Skeletal muscle cell (primary cell): ENCODE measurements at places on chromosomes 16 and 17.

- DNase-seq: no peak
Observed at GRCh38 chr16:66695935-66696668, 441 bp downstream of the CMTM4 start.

DNA sequence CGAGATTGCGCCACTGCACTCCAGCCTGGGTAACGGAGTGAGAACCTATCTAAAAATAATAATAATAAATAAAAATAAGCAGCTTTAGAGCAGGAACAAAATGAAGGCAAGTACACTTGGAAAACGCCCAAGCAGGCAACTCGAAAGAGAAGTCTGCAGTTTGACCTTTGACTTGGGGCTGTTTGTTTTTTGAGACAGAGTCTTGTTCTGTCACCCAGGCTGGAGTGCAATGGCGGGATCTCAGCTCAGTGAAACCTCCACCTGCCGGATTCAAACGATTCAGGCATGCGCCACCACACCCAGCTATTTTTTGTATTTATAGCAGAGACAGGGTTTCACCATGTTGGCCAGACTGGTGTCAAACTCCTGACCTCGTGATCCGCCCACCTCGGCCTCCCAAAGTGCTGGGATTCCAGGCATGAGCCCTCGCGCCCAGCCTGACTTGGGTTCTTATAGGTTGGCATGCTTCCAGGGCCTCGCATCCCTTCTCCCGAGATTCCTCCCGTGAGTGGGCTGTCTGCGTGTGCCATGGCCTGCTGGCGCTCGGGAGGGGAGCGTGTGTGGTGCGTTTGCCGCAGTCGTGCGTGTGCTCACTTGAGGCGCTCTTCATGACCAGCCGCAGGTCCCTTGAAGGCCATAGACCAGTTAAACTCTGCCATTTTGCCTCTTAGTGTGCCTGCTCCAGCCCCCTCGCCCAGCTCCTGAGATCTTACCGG, 18.4 kb upstream of the UBE2I start:
- no peak for DNase-seq

DNA sequence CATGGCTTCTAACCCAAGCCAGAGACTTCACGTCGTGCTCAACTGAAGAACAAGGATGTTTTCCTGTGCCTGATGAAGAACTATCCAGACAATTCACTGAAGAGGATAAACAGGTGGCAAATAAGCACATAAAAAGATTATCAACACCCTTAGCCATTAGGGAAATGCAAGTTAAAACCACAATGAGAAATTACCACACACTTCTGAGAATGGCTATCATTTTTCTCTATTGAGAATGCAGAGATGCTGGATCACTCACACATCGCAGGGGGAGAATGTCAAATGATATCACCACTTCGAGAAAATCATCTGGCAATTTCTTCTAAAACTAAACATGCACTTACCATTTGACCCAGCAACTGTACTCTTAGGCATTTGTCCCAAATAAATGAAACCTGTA, 162.8 kb downstream of the IRX3 start:
- no peak for DNase-seq

DNA sequence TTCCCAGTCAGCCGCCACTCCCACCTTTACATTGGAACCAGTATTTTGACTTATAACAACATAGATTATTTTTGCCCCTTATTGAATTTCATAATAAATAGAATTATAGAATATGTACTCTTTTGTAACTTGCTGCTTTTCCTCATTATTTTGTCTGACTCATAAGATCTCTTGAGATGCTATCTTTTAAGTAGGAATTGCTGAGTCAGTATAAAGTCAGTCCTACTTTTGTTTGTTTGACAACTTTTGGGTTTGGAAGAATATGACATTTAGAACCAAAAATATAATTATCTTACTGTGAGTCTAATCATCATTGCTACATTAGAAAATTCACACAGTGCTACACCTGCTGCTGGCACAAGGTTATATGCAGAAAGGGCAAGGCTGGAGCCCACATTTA, 69.7 kb downstream of the STXBP4 start:
- DNase-seq: no peak

GRCh38 chr16:81451753-81452680, 7.4 kb downstream of the CMIP start:
- no peak for DNase-seq

DNA sequence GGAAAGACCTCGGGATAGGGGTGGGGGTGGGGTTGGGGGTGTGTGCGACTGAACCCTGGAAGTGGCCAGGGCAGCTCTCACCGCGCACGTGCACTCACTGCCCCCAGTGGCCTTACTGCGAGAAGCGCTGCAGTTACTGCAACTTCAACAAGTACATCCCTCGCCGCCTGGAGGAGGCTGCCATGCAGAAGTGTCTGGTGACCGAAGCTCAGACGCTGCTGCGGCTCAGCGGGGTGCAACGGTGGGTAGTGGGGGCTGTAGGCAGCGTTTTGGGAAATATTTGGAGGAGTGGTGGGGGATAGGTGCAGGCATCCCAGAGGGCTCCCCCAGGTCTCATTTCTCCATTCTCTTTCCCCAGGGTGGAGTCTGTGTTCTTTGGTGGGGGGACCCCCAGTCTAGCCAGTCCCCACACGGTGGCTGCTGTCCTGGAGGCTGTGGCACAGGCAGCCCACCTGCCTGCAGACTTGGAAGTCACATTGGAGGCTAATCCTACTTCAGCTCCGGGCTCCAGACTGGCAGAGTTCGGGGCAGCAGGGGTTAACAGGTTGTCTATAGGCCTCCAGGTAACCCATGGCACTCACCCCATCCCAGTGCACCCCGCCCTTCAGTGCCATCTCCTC, 972 bp downstream of the RSAD1 start:
- DNase-seq: no peak

GRCh38 chr16:55479430-55480140, 587 bp downstream of the MMP2 start:
- DNase-seq: no peak

DNA sequence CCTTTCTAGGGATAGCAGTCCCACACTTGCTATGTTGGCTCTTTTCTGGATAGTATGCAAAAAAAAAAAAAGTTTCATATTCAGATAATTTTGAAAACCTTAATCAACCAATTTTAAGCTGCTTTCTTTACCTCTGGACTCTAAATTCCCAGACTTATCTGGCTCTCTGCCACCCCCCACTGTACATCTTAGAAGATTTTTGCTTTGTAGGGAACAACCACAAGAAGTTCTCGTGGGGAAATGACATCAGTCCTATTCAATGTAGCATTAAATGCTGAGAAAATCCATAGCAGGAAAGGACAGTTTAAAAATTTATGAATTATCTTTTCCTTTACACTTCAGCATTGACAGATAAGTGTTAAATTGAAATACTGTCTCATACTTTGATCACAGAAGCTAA, 562.7 kb upstream of the HSBP1 start:
- peak; percentile 18 for DNase-seq

DNA sequence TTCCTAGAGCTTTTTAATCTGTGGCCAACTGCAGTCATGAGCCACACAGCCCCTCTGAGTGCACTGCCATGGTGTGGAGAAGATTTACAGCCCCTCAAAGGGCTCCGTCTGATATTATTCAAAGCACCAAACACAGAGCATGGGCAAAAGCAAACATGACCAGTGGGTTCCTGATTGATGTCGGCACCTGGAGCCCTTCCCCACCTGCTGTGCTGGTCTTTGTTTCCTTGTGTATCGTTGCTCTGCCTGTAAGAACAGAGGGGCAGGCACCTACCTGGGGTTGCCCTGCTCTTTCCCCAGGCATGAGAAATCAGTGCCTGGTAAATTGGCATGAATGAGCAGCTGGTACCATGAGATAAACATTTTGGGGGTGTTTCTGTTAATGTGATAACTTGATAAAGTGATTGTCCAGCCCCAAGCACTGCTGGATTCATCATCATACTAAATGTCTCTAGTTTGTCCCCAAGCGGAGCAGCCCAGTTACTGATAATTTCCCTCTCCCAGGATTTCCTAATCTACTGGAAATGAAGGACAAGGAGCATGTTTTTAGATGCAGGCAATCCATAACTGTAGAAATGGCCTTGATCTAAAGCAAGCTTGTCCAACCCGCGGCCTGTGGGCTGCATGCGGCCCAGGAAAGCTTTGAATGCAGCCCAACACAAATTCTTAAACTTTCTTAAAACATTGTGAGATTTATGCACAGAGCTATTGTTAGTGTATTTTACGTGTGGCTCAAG, 5.0 kb upstream of the SPIRE2 start:
- no peak for DNase-seq

DNA sequence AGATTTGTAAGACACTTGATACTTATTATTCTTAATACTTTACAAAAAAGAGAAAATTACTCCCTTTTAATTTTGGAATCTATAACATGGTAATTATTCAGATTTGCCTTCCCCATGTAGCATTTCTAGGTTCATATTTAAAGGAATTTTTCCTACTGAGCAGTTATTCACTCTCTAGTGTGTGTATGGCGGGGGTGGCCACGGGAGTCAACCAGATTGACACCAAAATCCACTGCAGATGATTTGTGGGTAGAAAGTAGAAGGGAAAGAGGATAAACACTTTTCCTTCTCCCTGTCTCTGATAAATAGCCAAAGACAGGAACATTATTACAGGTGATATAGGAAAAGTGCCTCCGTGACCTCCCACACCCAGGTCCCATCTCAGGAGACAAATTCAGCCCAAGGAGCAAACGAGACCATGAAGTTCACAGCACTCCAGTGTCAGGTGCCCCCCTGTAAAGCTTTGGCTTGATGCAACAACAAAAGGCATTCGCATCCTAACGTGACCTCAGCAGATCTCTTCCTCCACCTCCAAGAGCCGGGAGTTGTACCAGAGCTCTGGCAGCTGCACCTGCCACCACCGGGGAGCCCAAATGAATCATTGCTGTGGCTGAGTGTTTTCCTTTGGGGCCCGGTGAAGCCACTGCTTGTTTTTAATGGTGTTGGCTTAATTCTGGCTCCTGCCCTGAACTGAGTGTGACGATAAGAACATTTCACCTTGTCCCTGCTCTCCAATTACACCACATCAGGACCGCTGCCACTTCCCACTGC, 92.7 kb upstream of the NOL11 start:
- DNase-seq: no peak

DNA sequence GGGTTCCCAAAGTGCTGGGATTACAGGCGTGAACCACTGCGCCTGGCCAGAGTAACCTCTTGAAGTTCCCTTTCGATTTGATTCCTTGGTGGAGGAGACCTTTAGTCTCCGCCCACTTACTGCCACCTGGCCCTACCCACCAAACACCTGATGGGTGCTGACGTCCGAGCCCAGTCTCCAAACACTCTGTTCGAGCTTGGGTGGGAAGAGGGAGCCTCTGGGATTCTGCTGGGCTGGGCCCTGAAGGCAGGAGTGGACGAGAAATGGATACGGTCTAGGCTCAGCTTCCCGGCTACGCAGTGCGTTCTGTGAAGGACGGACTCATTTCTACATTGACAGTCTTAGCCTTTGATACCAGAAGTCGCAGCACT, 870 bp upstream of the ITGA3 start:
- no peak for DNase-seq

DNA sequence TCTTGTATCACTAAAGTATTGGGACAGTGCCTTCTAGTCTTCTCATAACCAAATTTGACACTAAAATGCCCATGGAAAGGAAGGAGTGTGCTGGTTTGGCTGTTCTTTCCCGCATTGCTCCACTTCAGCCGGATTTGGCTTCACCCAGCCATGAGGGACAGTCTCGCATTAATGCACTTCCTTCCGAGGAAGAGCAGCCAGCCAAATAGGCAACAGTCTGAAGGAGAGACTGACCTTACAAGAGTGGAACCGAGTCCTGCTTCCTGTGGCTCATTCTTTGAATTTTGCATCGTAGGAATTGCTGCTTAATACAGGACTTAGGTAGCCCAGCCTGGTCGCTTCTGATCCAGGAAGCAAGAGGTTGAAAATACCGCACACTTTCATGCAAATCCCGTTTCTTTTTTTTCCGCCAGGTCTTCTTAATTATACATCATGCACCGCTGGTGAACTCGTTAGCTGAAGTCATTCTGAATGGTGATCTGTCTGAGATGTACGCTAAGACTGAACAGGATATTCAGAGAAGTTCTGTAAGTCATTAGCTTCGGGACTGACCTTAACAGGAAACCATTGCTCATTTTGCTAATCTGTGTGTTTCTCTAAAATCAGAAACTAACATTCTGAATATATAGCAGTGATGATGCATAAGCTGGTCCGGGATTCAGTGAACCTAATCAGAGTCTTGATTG, 38.2 kb downstream of the CLEC16A start:
- no peak for DNase-seq

DNA sequence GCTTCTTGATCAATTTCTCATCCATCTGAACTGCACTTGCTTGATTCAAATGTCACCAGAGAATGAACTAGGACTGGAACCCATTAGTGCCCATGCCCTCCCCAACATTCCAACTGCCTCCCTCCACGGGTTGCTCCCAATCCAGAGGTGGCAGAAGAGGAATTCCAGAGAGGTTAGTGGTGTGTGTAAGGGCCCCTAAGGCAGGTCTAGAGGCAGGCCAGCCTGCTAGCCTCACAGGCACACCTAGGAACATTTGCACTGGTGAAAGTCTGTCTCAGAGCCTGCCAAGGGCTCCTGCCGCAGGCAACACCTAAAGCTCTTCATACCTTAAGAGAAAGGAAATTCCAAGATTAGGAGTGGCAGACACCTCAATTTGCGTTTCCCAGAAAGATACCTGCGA, 21.2 kb upstream of the CMTM4 start:
- no peak for DNase-seq

- DNase-seq: no peak
Observed at GRCh38 chr16:83803811-83804210, 4.0 kb upstream of the HSBP1 start.

DNA sequence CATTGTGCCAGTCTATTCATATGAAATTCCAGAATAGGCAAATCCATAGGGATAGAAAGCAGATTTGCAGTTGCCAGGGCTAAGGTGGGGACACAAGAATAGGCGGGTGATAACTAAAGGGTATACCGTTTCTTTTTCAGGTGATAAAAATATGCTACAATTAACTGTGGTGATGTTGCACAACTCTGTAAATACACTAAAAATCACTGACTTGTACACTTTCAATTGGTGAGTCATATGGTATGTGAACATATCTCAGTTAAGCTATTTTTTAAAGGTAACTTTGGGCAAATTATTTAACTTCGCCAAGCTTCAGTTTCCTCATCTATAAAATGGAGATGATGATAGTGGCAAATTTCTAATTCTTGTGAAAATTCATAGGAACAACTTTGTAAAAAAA, 65.9 kb downstream of the CDYL2 start:
- no peak for DNase-seq

- no peak for DNase-seq
Observed at GRCh38 chr16:29688172-29688571, 9.2 kb downstream of the QPRT start.

DNA sequence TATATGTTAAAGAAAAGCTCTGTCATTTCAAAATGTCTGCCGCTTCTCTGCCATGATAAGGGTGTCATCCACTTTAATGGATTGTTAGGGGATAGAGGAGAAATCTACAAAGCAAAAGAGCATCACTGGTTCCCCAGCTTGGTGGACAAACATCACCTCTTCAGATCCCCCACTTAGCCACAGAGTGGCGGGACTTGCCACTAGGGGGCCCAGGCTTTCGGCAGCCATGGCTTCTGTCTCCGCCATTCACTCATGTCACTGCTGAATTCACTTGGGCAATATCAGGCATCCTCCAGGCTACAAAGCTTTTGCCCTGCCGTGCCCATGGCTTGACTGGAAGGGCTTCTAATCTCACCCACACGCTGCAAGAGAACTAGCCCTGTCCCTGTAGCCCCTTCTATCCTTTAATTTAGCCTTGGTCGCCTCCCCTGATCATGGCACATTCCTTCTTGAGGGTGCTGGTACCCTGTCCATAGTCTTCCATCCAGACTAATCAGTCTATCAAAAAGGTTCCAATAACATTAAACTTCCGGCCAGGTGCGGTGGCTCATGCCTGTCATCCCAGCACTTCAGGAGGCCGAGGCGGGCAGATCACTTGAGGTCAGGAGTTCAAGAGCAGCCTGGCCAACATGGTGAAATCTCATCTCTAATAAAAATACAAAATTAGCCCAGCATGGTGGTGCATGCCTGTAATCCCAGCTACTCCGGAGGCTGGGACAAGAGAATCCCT, 34.7 kb downstream of the SBK1 start:
- DNase-seq: no peak
